ENCODE measurements at places on chromosomes 12 and 14. TPM values are rescaled to one million over a fixed set of nuclear protein-coding genes. Genes with fewer than 3 reads are reported as not detected.

KRT80 gene
- total RNA-seq = 38.9 TPM

TAS2R42 gene
- total RNA-seq = not detected

CCDC88C gene
- total RNA-seq = 5.7 TPM

GSG1 gene
- 1.2 TPM for total RNA-seq

SYCP3 gene
- 0.13 TPM for total RNA-seq

PPP4R4 gene
- total RNA-seq = 0.48 TPM

NUBPL gene
- 8.2 TPM for total RNA-seq

DCD gene
- total RNA-seq = not detected
